ENCODE measurements at places on chromosomes 5 and 9. TPM values are rescaled to one million over a fixed set of nuclear protein-coding genes. Genes with fewer than 3 reads are reported as not detected.

SNX18 gene
- polyA plus RNA-seq: 29.1 TPM

GRCh38 chr9:87063871-87064270 lies 116.6 kb upstream of the GAS1 start:
- DNase-seq: no peak

MSX2 gene
- polyA plus RNA-seq: 1.7 TPM

FIBCD1 gene
- polyA plus RNA-seq: 1.5 TPM

DNA sequence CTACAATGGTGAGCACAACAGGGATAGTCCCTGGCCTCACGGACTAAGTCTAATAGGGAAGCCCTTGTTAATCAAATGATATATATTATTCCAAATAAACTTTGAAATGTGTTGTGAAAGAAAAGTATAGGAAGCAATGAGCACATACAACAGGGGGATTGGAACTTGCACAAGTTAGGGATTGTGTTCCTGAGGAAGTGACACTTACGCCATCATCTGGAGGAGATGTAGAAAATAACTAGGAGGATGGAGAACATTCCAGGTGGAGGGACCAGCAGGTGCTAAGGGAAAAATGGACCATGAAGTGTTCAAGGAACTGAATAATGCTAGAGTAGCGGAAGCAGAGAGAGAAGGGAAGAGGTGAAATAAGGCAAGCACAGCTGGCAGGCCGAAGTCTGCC lies 18.8 kb upstream of the RPS23 start:
- DNase-seq: no peak

FAM200C gene
- 7.8 TPM for polyA plus RNA-seq

DNA sequence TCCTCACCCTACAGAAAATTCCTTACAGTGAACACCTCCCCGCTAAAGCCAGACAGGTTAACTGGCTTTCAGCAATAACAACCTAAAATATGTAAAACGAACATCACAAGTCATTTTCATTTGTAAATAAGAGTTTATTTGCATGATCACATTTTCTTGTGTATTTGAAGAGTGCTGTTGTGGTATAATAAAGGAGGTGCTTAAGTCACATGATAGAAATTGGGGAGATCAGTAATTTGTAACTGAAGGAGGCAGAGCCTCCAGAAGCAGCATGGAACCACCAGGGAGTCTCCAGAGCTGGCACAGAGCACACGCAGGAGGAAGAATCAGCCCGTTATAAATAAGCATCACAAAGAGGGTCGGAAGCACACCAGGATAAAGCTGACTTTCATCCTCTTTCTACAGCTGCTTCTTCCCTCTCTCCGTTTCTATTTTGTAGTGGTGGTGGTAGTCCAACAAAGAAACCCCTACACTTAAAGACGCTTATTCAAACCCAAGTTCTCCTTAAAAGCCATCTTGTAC lies 210.6 kb downstream of the MAPKAP1 start:
- no peak for DNase-seq

DNA sequence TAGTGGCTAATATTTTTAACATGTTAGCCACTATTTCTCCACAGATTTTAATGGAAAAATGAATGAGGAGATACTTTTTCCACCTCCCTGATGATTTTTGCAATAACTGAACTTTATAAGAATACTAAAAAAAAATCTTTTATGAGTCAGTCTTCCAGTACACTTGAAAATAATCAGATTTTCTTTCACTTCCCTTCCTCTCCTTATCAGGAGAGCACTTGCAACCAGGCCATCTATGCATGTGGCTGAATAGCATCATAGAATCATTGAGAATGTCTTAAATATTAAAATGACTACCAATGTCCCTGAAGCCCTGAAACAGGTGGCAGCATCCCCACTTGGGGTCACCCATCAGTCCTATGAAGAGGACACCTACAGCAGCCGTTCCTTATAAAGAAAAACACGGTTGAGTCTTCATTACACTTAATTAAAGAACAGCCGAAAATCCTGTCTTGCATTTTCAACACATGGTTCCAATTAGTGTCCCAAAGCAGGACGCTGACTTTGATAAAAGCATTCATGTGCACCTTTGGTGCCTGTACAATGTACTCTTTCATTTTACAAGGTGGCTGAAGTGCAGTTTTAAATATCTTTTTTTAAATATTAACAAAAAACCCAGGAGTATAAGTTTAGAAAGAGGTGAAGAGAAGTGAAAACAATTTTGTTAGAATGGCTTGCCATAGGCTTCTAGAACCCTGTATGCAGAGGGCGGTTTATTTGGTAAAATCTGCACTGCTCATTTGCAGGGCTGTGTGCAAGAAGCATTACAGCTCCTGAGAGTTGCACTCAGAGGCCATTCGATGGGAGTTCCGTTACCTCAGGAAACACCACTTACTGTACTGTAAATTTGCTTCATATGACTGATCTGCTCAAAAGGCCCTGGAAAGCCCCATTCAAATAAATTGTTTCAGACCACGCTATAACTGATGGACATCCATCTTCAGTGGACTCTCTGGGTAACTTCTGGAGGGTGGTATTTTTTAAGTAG lies 106.9 kb upstream of the VCAN start:
- DNase-seq: no peak

GRCh38 chr5:108620516-108620915 lies 127.2 kb upstream of the FER start:
- peak; percentile 31 for DNase-seq

- no peak for DNase-seq
Observed at GRCh38 chr5:9852671-9853070, 222.5 kb upstream of the TAS2R1 start.

DNA sequence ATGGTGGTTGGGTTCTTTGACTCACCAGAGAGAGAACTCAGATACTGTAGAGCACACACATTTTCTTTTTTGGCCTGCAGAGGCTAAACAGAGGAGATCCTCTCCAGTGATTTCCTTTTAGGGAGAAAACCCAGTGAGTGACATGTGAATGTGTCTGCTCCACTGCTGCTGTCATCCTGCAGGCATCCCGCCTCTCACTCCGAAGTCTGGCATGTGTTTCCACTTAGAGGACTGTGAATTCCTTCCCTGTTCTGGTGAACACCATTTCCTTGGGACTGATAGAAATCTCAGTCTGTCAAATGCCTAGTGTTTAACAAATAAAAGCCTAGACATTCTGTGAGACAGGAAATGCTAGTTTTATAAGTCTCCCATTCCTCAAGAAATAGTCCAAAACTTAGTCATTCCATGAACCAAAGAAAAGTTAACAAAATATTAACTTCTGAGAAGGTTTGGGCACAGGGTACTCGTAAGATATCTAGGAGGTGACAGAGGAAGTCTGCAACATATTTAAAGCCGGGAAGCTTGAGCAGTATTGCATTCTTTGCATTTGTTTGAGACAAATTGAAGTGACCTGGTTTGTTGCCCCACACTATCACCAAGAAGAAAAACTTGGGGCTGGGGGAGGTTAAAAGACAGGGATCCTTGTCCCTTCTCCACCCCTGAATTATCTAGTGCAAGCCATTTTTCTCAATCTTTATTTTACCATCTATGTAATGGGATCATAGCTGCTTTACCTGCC lies 74.9 kb upstream of the NIPAL4 start:
- DNase-seq: peak; percentile 33

DNA sequence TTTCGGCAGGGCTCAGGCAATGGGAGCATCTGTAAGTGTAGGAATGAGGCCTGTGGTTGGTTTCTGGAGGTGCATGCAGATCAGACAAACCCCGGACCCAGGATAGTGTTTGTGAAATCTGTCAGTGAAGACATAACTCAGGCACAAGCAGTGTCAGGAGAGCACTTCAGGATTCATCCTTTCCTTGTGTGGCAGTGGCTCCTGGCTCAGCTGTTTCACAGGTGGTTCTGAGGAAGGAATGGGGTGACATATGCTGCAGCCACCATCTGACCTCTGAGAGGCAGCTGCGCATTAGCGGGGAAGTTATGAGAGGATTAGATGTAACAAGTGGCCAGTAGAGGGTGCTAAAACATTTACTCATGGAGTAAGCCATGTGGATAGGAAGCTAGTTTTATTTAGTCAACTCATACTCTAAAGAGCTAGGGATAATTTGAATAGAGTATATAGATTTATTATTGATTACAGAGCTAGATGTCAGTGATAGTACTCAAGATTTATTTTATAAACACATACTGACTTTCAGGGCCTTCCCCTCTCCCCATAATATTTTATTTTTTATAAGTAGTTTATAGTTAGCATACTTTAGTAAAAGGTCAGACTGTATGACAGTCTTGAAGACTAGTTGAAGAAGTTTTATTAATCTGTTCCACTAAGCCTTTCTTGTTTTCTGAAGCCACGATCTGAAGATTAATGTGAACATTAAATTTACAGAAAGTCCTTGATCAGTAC lies 28.4 kb downstream of the NNT start:
- DNase-seq: peak; percentile 71

INSL4 gene
- not detected for polyA plus RNA-seq

DNA sequence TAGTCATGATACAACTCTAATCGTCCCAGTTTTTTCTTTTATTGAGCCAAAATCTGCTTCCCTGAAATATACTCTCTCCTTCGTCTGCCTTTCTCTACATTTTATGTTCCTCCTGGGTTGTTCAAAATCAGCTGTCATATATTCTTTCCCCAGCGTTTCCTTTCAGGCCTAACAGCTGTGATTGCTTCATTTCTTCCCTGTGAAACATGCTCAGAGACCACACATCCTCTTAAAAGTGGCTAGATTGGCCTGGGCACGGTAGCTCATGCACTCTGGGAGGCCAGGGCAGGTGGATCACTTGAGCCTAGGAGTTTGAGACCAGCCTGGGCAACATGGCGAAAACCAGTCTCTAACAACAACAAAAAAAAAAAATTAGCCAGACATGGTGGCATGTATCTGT lies 25.1 kb downstream of the NFX1 start:
- no peak for DNase-seq

IFNW1 gene
- 0.06 TPM for polyA plus RNA-seq

DNA sequence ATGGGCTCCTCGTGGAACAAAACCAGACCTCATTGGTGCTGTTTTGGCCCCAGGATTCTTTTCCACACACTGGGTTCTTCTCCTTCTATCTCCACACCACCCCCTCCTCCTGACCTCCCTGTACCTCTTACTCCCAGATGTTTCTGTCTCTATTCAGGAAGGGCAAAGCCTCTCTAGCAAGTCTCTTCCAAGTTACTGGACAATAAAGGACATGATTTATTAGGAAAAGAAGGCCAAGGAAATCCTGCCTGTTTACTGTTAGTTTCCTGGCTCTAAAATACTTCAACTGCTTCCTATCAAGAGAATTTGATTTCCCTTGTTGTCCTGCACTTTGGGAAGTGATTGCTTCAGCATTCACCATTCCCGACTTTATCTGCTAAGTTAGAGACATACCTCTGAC lies 262.0 kb downstream of the SAXO1 start:
- no peak for DNase-seq

All from large intestine (tissue), 12 donors.